ENCODE measurements at places on chromosomes 6 and 20.

- no peak for DNase-seq
These were observed 17.7 kb downstream of the SENP6 start for GRCh38 chr6:75619230-75619899.

DNA sequence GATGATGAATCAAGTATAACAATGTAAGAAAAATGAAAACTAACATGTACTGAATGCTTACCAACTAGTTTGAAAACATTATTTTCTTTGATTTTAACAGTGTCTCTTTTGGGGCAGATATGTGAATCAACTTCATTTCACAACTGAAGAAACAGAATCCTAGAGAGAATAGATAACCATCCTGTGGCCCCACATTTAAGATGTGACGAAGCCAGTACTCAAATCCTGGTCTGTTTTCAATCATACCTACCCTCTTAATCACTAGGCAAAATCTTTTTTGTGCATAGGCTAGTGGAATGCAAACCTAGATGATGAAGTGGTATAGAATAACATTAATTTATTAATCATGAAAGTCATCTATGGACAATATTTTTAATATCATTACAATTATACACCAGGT lies 371.6 kb upstream of the EPHA7 start:
- no peak for DNase-seq

- DNase-seq = no peak
These were observed 396.2 kb downstream of the UTRN start for GRCh38 chr6:144681334-144681733.

GRCh38 chr6:52317211-52317610 lies 32.7 kb upstream of the MCM3 start:
- DNase-seq = no peak

- DNase-seq = no peak
These were observed 7.5 kb upstream of the SLA2 start for GRCh38 chr20:36653456-36653855.

DNA sequence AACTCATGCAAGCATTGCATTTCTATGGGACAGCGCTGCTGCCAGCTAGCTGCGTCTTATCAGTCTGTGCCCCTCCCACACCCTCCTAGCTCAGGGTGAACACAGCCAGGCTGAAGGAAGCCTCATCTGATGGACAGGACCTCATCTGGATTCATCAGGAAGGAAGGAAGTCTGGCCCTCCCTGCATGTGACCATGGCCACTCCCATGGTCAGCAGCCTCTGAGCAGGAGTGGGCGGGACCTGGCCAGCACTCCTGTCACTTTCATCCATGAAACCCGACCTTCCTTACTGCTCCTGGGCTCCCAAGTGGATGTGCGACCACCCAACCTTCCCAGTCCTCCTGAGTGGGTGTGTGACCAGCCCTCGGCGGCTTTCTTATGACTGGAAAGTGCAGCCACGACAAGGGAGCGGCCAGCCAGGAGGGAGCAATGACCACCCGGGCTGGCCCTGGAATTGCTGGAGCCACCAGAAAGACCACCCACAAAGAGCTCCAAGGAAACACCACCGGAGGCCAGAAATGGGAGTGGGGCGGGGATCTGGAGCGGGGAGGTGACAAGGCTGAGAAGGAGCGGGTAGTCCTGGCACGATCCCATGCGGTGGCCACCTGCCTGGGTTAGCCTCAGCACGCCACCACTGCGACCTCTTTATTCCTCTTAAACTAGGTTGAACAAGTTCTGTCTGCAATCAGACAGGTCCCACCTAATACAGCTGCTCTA lies 241.2 kb downstream of the TTLL2 start:
- DNase-seq = no peak

DNA sequence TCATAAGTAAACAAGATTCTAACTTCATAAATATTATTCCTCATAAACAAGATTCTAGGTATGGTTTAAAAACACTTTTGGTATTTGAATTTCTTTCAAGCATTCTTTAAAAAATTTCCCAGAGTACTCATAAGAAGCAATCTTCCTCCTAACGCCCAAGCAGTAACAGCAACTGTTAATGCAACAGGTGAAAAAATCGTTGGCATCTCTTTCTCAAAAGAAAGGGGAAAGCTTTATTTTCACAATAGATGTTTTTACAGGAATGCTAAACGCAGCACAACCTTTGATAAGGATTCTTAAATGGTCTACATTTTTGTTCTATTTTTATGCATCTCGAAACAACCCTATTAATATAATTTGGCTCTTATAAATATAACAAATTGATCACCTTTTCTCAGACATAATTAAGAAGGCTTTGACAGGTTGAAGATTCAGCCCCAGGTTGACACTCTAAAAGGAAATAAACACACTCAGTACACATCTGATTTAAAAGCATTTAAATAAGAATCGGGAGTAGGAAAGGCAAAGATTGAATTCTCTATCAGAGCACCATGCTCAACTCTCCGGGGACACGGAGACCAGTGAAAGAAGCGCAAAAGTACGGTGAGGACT lies 634 bp downstream of the AHI1 start:
- DNase-seq = no peak

DNA sequence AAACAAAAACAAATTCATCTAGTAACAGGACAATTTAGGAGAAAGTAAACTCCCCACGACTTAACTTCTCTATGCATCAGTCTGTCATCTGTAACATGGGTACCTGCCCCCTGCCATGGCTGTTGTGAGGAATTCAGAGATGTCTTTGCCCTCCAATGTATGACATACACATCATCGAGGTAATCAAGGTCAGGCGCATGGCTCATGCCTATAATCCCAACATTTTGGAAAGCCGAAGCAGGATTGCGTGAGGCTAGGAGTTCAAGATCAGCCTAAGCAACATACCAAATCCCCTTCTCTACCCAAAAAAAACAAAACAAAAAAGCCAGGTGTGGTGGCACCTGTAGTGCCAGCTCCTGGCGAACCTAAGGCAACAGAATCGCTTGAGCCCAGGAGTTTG lies 9.0 kb downstream of the EEF1A1 start:
- DNase-seq = no peak

GRCh38 chr6:47187893-47188587 lies 121.7 kb downstream of the TNFRSF21 start:
- no peak for DNase-seq

- no peak for DNase-seq
These were observed 83.7 kb downstream of the YTHDF1 start for GRCh38 chr20:63132131-63132714.
